ENCODE measurements at places on chromosomes 16 and 17. TPM values are rescaled to one million over a fixed set of nuclear protein-coding genes. Genes with fewer than 3 reads are reported as not detected.

DNA sequence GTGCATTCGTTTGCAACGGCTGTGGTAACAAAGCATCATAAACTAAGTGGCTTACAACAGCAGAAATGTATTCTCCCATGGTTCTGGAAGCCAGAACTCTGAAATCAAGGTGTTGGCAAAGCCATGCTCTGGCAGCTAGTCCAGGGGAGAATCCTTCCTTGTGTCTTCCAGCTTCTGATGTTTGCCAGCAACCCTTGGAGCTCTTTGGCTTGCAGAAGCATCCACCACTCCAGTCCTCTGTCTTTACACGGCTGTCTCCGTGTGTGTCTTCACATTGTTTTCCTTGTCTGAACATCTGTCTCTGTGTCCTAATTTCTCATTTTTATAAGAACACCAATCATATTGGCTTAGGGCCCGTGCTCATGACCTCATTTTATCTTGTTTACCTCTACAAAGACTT is 265.3 kb upstream of the HSBP1 start:
- no peak for DNase-seq

DNA sequence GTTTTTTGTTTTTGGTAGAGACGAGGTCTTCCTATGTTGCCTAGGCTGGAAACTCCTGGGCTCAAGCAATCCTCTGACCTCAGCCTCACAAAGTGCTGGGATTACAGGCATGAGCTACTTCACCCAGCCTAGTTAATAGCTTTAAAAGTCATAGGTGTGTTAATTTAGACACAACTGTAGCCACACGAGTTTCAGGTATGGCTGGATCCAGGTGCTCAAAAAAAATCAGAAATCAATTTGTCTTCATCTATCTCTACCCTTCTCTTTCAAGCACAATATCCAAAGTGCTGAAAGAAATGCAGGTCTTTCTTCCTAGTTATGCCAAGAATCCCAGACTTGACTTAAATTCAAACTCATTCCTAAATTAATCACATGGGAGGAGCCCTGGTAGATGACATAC is 23.9 kb upstream of the C16orf87 start:
- DNase-seq = no peak

GRCh38 chr17:4476511-4477070 is 22.1 kb upstream of the SPNS2 start:
- DNase-seq = no peak

DNA sequence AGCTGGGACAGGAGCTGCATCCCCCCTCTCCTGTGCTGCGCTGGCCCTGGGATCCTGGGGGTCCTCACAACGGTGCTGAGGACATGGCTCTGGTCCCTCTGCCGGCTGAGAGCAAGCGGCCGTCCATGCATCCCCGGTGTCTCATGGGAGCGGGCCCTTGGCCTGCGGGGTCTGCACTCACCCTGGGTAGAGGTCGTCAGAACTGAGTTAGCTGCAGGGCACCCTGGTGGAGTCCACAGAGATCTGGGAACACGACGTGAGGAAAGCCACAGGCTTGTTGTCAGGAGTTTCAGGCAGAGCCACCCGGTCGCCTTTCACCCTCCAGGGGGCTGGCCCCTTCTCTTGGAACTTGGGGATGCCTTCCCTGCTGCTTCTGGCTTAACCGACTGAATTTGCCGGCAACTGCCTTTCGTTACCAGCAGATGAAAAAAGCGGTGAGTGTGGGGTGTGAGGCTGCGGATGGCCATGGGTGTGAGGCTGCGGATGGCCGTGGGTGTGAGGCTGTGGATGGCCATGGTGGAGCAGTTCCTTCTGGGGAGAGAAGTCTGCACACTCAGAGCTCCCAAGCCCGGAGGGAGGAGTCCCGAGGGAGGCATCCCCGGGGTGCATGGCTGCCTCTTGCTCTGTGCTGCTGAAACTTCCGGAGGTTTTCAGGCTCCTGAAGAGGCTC is 81.7 kb downstream of the LMF1 start:
- peak; percentile 22 for DNase-seq

- no peak for DNase-seq
These were observed 822.4 kb upstream of the RBFOX1 start for GRCh38 chr16:6510261-6510660.

- no peak for DNase-seq
These were observed 28.0 kb downstream of the PRKCB start for GRCh38 chr16:23863511-23864422.

- peak; percentile 36 for DNase-seq
These were observed 14.0 kb upstream of the RNF135 start for GRCh38 chr17:30956764-30957374.

- DNase-seq = no peak
These were observed 65.4 kb upstream of the ADAMTS18 start for GRCh38 chr16:77500286-77500598.

- DNase-seq = no peak
These were observed 40.6 kb downstream of the MPRIP start for GRCh38 chr17:17082878-17083277.

DNA sequence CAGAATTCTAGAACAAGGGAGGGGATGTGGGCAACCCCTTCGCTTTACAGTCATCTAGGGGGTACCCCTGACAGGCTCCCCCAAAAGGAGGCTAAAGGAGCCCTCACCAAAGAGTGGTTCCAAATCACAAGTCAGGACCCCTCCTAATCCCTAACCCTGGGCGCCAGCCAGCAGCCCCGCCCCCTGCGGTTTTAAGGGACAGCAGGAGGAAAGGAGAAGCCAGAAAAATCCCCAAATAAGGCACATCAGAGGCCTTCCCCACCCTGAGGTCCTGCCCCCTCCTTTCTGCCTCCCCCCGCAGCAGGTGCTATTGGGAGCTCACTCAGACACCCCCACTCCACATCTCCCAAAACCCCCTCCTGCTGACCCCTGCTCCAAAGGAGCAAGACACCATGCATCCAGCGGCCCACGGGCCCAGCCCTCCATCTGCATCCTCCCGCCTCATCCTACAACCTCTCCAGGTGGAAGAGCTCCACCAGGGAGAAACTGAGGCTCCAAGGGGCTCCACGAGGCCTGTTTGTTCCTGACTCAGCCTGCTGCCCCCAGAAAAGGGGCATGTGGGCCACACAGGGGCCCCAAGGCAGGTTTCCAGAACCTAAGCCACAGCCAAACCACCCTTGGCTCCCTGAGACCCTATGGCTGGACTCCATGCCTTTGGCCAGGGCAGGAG is 93.5 kb downstream of the GOSR1 start:
- DNase-seq = no peak

- no peak for DNase-seq
These were observed 17.4 kb downstream of the NF1 start for GRCh38 chr17:31112001-31112661.

DNA sequence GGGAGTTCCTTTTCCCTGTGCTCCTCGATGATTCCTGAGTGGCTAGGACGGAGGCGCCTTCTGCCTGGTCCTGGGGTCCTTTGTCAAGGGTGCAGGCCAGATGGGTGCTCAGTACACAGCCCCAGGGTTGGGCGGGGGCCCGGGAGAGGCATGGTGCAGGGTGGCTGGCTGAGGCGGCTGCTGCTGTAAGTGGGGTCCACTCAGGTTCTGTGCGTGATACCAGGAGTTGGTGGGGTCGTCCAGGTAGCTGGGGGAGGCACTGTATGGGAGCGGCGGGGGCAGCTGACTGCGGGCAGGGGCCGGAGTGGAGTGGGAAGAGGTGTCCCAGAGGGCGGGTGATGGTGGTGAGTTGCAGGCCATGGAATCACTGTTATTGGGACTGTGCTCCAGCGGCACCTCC is 3.6 kb downstream of the DLX3 start:
- DNase-seq = no peak

DNA sequence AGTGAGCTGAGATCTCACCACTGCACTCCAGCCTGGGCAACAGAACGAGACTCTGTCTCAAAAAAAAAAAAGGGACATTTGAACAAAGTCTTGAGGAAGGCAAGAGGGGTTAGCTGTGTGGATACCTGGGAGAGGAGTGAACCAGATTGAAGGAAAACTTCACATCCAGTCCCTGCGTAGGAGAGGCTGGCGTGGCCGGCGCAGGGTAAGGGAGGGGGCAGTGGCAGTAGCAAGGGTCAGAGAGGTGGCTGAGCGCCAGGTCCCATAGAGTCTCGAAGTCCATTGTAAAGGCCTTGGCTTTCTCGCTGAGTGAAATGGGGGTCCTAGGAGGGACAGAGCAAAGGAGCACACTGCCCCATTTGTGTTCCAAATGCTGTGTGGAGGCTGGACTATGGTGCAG is 171.8 kb upstream of the WSCD1 start:
- no peak for DNase-seq

DNA sequence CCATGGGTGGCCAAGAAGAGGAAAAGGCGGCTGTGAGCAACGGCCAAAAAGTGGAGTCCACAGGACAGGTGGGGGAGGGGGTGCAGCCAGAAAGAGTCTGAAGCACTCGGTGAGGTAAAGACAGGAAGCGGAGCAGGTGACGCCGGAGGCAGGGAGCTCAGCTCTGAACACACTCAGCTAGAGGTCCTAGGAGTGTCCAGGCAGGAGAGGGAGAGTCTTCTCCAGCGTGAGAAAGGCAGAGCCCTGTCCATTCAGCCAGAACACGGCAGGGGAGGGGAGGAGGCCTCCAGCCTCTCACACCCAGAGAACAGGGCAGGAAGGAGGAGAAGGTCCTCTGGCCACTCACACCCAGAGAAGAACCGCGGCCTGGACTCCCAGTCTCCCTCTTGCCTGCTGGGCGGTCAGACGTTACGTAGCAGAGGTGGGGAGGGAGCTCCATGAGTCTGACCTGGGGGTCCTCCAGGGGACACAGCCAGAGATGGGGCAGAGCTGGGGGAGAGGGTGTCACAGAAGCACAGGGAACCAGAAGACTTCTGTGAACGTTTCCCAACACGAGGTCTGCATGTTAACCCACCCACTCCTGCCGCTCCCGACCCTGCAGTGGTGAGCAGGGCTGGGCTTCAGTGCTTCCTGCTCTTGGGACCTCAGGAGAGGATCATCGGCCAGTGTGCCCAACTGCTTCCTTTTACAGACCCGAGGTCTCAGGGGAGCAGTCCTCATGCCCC is 89.2 kb downstream of the ABR start:
- no peak for DNase-seq

DNA sequence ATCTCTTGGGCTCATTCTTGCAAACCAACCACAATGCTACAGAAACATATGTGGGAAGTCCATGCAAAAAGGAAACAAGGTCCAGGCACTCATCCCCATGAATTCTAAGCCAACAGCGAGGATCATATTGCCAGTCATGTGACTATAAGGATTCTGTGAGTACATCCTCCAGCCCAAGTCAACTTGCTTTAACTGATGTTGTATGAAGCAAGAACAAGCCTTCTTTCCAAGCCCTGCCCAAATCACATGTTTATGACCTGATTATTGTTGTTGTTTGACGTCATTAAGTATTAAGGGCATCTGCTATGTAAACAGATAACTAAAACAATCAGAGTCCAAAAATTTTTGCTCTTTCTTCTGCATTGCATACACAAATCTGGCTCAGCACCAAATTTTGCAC is 78.2 kb upstream of the MON1B start:
- DNase-seq = no peak

GRCh38 chr17:10357768-10358167 is 15.0 kb downstream of the MYH13 start:
- no peak for DNase-seq

- DNase-seq = no peak
These were observed 20.1 kb upstream of the BCAR1 start for GRCh38 chr16:75271441-75272096.

DNA sequence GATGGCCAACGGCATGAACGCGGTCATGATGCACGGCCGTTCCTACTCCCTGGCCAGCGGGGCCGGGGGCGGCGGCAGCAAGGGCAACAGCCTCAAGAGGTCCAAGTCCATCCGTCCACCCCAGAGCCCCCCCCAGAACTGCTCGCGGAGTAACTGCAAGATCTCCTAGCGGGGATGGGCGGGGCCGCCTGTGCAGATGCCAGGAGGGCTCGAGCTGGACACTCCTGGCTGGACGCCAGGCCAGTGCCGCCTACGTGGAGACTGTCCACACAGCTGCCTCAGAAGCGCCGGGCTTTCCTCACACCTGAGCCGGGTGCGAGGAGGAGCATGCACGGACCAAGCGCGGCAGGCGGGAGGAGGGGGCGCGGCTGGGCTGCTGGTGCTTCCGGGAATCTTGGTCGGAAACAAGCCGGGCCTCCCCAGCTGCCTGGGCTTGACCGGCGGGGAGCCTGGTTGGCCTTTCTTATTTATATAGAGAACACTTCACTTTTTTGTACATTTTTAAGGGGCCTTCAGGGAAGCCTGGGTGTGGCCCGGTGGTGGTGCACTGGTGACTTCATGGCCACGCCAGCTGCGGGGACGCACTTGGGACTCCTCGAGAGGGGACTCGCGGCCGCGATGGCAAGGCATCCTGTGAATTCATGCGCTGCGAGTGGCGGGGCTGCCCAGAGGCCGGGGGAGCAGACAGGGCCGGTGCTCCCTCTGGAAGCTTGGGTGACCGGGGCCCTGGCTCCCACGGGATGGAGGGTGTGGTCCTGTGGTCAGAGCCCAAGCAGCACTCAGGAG is 3.1 kb upstream of the WFIKKN1 start:
- peak; percentile 58 for DNase-seq

DNA sequence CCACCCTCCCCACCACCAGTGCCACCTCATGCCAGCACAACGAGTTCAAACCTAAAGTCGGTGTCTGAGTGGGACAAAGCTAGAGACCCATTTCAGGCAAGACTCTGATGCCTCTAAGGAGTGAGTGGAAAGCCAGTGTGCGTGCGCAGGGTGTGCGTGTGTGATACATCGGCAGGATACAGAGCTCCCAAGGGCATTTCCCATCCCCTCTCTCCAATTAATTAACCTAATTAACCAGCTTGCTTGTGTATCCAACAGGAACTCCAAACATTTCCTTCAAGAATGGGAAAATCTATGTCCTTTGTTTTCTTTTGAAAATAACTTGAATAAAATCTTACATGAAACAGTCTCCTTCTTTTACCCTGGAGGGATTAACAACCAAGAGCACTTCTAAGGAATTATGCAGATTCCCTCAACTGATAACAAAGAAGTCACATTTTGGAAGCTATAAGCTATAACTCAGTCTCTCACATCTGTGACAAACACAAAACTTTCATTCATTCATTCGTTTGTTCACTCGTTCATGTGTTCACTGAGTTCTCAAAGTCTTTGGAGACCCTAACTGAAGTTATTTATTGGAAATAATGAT is 9.9 kb downstream of the ATPAF2 start:
- DNase-seq = no peak

- no peak for DNase-seq
These were observed 37.9 kb downstream of the COTL1 start for GRCh38 chr16:84579936-84580335.

DNA sequence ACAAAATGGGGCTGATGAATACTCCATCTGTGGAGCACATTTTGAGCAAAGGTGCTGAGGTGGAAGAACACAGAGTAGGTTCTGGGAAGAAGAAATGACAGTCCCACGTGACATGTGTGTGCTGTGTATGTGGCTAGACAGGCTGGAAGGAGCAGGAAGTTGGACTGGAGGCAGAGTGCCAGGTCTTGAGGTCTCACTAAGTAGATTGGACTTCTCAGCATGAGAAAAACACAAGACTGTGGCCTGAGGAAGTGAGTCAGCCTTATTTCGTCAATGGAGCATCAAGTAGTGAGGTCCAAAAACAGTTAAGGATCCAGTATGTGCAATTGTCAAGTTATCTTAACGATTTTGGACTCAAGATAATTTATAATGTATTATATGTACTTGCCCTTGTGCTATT is 736.5 kb downstream of the KCNJ2 start:
- DNase-seq = peak; percentile 44

GRCh38 chr17:81386646-81387099 is 8.6 kb upstream of the BAHCC1 start:
- DNase-seq = peak; percentile 77

ZNF785 gene
- total RNA-seq = 7.3 TPM

MRPS23 gene
- 86.3 TPM for total RNA-seq

AATK gene
- total RNA-seq = 14.5 TPM

ABCA6 gene
- 21.5 TPM for total RNA-seq

RNF43 gene
- total RNA-seq = 6.6 TPM
